ENCODE measurements at places on chromosomes 7 and 10.

- DNase-seq = no peak
Observed at GRCh38 chr10:7179536-7179935, 231.3 kb downstream of the SFMBT2 start.

GRCh38 chr7:50068026-50068425 is 25.0 kb downstream of the ZPBP start:
- no peak for DNase-seq

DNA sequence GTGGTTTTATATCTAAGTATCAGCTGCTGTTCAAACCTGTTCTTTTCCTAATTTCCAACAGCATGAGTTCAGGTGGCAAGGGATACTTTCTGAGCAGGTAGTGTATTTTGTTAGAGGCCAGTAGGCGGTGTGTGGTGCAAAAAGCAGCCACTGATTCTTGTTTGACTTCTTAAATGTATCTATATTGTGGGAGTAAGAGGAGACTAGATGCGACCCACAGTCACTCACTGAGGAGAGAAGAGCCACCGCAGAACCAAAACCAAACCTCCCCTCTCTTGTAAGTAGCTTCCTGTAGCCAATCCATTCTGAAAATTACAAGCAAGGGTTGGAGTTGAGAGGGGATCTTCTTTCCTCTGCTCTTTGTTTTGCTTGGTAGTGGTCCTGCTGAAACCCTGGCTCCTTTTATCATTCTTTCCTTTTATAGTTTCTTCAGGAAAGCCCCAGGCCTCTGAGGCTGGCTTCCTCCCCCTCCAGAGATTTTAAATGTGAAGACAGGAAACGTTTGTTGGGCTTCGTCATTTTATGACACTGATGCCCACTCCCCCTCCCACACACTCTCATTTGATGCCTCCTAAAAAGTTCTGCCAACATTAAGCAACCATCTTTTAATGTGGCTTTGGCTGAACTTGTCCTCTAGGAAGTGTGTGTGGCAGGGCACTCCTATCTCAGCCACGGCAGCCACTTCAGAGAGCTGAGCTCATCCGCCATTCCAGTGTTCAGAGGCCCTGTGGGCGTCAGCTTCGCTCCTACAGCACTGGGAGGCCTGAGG is 566.0 kb downstream of the SUGCT start:
- DNase-seq = no peak

- DNase-seq = no peak
Observed at GRCh38 chr10:132320654-132321469, 11.1 kb upstream of the LRRC27 start.

GRCh38 chr7:88132725-88133124 is 87.1 kb downstream of the SRI start:
- DNase-seq = no peak

DNA sequence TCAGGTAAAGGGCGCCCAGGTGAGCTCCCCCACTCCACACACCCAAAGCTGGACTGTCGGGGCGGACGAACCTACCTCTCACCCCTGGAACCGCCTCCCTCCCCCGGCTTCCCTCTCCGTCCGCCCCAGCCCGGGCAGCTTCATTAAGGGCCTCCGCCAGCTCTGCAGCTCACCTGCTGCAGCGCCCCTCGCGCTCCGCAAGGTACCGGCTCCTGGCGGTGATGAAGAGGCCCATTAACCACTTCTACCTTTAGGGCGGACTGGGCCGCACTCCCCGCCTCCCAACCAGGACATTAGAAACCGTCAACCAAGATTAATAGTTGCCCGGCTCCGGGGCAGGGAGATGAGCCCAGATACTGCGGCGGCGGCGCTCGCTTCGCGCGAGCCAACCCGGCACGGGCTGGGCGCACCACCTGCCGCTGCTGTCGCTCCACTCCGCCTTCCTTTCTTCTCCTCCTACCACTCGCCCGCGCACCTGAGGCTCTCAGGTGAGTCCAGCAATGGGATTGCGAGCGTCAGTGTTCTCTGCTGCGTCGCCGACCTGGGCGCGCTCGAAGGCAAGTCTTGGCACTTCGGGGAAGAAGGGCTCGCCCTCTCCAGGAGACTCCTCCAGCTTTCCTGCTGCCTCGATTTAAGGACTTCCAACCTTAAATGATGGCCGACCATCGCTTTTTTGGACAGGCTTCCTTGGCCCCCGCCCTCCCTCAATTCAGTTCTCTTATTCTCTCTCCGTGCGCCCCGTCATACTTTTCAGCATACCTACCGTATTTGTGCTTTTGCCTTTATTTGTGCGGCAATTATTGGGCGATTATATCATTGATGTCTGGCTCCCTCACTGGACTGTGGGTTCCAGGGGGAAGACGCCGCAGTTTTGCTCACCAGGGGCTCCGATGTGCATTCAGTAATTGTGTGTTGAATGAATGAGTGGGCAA is 13.6 kb upstream of the KAZALD1 start:
- DNase-seq = no peak

GRCh38 chr10:24981161-24981710 is 28.8 kb upstream of the PRTFDC1 start:
- no peak for DNase-seq

DNA sequence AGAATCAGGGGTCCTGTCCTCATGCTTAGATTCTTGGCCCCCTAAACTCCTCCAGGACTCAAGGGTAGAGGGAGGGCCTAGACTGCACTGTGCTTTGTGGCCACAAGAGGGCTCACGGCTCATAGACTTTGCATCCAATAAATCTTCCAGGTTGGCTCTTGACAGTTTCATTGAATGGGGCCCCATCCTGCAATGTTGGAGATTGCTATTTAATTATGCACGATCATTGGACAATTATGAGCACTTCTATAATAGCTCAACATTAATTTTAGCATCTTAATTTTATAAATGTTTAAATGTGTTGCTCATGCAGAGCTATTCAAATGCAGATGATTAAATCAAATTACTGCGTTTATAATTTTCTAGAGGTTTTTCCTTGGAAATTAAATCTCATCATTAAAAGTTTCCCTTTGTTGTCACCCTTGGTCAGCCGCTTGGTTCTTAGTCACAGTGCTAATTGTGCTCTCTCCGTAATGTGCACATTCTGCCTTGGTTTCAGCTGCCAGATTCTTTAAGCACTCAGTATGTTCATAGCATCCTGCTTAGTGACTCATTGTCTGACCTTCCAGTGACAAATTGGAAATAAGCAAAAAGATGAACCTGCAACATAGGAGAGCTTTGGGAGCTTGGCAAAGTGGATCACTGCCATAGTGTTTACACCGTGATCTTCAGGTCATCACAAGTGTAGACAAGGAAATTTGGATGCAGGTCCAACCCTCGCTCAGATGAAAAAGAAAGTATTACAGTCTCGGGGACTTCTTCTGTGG is 33.4 kb upstream of the PLPP4 start:
- DNase-seq = no peak

- DNase-seq = no peak
Observed at GRCh38 chr10:48512861-48513260, 92.0 kb downstream of the ARHGAP22 start.

- no peak for DNase-seq
Observed at GRCh38 chr10:108427146-108427545, 1262.6 kb upstream of the SORCS1 start.

- DNase-seq = no peak
Observed at GRCh38 chr7:140360697-140361229, 37.6 kb downstream of the SLC37A3 start.

DNA sequence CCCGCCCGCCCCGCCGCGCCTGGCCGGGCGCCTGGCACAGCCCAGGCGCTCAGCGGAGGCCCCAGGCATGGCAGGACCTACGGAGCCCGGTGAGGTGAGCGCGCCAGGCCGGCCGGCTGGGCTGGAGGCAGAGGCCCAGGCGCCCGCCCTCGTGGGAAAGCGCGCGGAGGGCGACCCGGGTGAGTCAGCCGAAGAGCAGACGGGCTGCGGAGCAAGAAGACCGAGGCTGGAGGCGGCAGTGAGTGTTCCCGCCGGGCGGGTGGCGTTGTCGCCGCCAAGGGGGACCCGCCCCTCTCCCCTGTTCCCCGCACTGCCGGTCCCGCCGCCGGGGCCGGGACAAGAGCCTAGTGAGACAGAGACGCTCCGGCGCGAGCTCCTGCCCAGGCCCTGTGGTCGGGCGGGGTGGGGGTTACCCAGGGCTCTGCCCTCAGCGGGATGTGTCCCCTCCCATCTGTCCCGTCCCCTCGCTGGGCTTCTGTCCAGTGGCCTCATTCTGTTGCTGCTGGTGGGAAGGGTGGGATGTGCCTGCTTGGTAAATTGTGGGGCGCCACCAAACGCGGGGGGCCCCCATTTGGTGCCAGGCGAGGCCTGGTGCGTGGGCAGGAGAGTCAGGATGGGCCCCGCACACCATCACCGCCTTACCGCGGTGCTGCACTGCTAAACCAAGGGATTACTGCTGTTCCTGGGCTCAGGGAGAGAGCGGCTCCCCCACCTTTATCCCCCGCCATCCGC is 17.0 kb upstream of the NODAL start:
- peak; percentile 28 for DNase-seq

DNA sequence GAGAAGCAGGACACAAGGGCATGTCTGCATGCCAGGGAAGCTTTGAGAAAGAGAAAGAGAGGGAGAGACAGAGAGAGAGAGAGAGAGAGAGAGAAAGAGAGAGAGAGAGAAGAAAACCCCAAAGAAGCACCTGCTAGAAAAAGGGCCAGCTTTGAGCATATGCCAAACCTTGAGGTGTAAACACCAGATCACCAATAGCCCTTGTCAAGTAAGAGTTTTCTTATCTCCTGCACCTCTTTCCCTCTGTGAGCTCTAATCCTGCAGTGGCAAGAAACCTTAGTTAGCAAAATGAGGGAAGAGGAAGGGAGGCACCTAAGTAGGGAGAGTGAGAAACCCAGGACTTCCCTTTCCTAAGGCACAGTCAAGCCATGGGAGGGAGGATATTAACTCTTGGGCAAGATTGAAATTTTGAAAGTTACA is 11.3 kb upstream of the TRDMT1 start:
- DNase-seq = no peak

DNA sequence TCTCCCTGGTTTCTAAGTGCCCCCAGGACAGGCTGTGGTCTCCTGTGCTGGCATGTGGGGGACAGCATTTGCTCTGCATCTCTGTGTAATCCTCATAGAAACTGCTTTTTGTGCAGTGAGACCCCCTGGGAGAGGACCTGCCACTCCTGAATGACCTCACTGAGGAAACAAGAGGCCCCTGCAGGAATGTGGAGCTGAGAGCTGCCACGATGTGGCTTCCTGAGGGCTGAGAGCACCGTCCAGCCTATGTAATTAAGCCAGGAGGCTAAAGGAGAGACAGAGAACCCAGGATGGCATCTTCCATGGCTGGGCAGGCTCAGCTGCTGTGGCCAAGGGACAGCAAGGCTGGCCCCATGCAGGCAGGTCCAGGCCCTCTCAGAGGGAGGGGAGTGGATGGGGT is 32.3 kb upstream of the ADGRA1 start:
- no peak for DNase-seq

- no peak for DNase-seq
Observed at GRCh38 chr7:20831451-20831850, 44.8 kb upstream of the SP8 start.

All from activated gamma-delta T cell treated with anti-CD3 and anti-CD28 coated beads, Interleukin-2, amount 50 U/mL, for 16 hours (primary cell).